Renal cortical epithelial cell (primary cell): ENCODE measurements at places on chromosomes 3 and 15. TPM values are rescaled to one million over a fixed set of nuclear protein-coding genes. Genes with fewer than 3 reads are reported as not detected.
A peak's percentile ranks its signal among the peaks of the same experiment; 100 is the strongest.

ARL14 gene
- 0.35 and 0.87 TPM in 2 replicates for total RNA-seq

TMEM45A gene
- 11.3 and 33.5 TPM in 2 replicates for total RNA-seq

GRCh38 chr15:39792844-39793335 lies 10.2 kb upstream of the FSIP1 start:
- no peak for DNase-seq

DNA sequence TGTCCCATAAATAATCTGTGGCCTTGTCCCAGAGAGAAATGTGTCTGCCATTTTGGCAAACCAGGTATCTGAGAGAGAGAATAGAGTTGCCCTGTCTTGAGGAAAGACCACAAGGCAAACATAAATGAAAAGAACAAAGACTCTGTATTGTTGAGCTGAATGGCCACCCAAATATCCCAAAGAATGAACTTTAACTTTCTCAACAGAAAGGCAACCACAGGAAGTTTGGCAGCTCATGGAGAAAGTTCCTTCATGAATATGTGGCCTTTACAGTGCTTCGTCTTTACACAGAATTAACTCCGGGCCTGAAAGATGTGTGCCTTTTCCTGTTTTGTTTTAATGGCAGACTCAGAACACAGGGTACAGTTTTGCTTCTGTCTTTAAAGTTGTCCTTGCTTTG lies 41.4 kb upstream of the THBS1 start:
- DNase-seq = no peak

DNA sequence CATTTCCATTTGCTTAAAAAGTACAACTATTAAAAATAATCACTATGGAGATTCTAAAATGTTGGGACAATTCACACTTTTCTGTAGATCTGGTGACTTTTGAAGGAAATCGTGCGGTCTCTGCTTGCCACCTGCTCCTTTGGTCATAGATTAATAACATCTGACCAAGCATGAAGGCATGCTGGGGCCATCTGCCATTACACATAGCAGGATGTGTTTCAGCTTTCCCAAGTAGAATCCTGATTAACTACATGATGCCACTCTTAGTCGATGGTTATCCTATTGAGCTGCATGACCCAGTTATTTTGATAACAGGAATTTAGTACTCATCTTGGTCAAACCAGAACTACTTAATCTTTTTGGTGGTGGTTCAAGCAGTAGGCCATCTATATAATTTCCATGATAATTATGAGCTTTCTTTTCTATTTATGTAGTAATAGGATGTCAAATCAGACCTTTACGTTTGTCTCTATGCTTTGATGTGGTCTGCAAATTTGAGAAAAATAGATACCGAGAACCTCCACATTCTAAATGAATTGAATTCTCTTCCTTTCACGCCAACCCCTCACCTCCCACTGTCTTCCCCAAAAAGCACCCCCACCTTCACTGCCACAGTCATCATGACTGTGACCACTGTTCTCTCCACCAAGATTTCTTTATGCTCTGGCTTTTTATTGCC lies 158.1 kb downstream of the DIPK2A start:
- DNase-seq = no peak

GRCh38 chr3:52128118-52128683 lies 26.0 kb downstream of the POC1A start:
- peak; percentile 93 for DNase-seq

DNA sequence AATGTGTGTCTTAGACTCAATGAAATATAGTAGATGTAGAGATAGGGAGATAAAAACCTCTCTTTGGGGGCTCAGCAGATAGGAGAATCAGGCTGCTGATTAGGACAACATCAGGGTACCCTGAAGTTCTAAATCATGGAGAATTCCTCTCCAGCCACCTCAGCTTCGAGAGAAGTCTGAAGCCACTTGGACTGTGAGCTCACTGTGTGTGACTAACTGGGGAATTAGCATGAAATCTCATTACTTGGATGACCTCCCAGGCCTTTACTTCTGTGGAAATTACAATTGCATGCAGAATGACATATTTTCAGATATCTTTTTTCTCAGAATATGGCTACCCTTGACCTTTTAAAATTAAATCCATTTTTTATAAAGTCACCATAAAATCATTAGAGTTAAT lies 128.0 kb upstream of the MRPL3 start:
- DNase-seq = peak; percentile 6

DNA sequence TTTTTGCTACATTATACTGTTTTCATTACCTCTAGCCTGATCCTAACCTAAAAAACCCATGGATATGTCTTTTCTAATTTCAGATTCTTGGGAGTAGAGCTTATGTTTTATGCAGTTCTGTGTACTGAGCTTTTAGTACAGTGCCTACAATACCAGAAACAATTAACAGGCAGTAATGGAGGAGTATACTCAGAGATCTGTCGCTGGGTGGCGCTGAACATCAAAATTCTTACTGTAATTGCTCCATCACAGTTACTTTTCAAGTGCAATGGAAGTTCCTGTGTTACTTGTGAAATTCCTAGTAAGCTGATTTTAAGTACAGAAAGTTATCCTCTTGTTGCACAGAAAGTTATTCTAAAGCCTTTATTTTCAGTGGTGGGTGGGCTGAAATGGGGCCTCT lies 66.9 kb downstream of the RNF13 start:
- DNase-seq = peak; percentile 73

DNA sequence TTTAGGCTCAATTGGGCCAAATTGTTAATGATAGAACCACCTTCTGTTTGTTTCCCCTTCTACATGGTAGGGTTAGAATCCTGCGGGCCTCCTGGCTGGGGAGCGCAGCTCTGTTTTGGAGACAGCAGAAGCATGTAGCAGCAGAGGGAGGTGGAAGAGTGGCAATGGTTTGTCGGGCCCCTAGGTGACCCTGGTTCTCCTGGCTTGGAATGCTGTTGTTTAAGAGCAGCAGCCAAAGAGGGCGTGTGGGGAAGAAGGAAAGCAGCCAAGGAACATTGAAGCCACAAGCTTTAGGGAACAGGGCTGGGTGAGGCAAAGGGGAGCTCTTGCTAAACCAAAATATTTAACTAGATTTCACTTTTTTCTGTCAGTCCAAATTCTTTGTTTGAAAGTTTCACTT lies 213.7 kb upstream of the NR2E3 start:
- DNase-seq = peak; percentile 52

CFAP20DC gene
- 3.5 and 8.0 TPM in 2 replicates for total RNA-seq

DNA sequence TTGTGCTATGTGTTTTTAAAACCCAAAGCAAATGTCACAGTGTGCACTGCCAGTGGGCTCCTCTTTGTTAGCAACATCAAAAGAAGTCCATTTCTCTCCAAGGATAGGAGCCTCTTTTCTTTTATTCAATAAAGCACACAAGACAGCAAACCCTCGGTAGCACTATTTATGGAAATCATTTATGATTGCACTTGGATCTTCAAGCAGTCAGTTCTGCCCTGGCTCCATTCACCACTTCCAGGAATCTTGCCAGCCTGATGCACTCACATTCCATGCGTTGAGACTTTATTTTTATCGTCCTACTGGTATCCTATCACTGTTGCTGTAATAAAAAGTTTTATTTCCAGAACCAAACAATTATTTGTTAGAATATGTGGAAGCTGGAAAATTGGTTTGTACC lies 412.1 kb downstream of the TBL1XR1 start:
- no peak for DNase-seq

- DNase-seq = no peak
Observed at GRCh38 chr3:71316066-71316777, 267.3 kb downstream of the FOXP1 start.

HRH1 gene
- 23.8 and 80.7 TPM in 2 replicates for total RNA-seq

DISP2 gene
- 0.17 and 0.25 TPM in 2 replicates for total RNA-seq

DNA sequence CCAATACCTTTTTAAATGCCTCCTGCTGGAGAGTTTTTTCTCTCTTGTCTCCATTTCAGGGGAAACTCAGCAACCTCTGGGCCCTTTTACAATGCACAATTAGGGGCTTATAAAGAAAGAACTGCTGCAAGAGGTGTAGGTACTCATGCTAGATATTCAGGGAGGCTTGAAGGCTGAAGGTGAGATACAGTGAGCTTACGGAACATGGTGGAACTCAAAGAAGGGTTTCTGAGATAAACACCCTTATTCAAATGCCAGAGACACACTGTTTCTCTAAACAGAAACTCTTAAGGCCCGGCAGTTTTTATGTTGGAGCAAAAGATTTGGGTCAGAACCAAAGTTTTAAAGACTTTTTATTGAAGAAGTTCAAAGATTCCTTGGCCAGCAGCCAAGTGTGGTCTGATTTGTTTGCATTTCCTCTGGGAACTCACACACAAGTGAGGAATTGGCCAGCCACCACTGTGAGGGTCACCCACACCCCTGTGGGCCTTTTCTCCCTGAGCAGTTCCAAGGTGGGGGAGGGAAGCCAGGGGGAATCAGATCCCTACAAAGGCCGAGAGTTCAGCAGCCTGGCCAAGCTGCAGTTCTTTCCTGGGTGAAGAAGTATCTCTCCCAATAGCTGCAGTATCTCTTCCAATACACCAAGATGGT lies 47.8 kb downstream of the TNFAIP8L3 start:
- peak; percentile 46 for DNase-seq

- DNase-seq = no peak
Observed at GRCh38 chr3:25153136-25153535, 274.9 kb upstream of the RARB start.

EFCAB12 gene
- total RNA-seq = 0.50 TPM in 1 of 2 replicates, not detected in the other

DNA sequence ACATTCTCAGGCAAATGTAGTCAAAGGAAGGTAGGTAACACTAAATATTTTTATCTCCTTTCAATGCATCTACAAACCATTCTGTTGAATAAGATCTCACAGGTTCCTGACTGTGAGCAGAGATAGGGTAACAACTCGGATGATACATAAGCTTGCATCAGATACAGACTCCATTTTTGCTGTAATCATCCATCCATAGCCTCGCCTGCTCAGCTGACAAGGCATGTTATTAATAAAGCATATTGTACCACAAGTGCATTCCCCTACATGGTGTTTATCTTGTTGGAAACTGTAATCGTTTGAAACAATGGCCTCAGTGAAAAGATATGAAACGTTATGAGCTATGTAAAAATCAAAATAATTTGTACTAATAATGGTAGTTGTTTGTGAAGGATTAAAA lies 35.4 kb upstream of the TCF12 start:
- DNase-seq = no peak

DNA sequence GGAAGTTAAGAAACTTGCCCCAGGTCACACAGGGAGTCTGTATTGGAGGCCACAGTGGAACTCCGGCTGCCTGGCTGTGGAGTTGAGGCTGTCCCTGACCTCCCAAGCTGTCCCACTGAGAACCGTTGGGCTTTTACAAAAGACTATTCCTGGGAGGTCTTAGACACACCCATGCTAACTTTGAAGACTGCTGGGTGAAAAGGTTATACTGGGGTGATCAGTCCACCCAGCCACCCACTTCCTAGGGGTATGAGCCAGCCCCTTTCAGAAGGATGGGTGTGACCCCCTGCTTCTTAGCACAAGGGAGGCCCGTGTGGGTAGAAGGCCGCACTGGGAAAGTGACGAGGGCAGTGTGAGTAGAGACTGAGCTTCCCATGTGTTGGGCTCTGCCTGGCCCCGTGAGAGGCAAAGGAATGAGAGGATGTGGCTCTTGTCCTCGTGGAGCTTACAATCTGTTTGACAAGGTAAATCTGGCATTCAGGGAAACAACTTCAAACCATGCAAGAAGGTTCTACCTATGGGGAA lies 19.0 kb downstream of the MRAS start:
- no peak for DNase-seq

DNA sequence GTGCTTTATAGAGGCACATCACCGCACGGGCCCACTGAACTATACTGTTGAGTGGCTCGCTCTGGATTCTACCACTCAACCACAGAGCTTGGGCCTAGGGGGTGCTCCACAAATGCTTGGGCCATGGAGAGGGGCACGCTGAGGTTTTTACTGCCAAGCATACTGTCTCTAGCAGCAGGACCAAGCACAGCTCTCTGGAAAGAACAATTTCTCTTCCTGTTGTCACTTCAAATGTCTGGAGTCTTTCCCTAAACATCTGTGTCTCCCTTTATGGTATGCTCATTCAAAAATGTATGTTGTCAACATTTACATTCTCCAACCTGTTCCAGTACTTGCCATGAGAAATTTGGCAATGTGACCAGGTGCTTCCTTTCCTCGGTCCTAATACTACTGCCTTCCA lies 114.7 kb upstream of the TPM1 start:
- no peak for DNase-seq

QARS1 gene
- 316 and 381 TPM in 2 replicates for total RNA-seq

- DNase-seq = no peak
Observed at GRCh38 chr15:51620641-51621040, 1.9 kb downstream of the DMXL2 start.

DNA sequence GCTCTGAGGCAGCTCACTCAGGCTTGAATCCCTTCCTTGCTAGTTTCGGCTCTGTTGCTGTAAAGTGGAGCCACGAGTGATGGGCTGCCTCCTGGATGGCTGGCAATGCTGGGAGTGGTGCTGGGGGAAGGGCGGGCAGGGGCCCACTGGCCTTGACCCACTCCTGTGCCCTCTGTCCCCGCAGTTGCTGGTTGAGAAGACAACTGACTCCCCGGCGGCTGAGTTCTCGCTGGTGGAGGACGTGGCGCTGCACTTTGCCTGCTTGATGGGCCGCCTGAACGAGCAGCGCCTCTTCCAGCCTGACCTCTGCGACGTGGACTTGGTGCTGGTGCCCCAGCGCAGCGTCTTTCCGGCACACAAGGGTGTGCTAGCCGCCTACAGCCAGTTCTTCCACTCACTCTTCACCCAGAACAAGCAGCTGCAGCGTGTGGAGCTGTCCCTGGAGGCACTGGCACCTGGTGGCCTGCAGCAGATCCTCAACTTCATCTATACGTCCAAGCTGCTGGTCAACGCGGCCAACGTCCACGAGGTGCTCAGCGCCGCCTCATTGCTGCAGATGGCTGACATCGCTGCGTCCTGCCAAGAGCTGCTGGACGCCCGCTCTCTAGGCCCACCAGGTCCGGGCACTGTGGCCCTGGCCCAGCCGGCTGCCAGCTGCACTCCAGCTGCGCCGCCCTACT lies 4.7 kb downstream of the ZBTB47 start:
- DNase-seq = no peak

LRRC49 gene
- 11.1 and 22.0 TPM in 2 replicates for total RNA-seq

CHRD gene
- total RNA-seq = 3.0 and 23.9 TPM in 2 replicates

- peak; percentile 98 for DNase-seq
Observed at GRCh38 chr3:188348435-188349244, 194.7 kb downstream of the LPP start.
